ENCODE measurements at places on chromosomes 5 and 9.

DNA sequence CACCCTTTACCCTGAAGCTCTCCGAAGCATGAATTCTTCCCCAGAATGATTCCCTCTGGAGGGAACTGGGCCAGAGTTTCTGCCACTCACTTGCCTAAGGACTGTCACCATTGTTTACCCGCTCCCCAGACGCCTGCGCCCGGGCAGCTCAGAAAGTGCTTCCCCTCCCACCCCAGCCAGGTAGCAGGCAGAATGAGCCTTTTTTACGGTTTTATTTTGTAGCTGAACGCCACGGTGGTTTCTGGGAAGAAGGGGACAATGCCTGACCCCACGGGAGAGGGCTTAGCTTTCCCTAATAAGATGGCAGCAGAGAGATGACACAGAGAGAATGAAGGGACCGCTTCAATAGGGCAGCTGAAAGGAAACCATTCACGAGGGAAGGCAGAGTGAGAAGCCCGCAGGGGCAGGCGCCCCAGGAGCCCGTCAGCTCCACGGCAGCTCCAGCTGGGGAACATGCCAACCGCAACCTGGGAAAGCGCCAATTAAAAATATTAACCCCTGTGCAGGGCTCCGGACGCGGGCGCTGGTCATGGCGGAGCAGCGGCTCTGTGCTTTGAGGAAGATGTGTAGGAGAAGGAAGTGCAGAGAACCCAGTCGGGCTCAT is 20.4 kb upstream of the NTNG2 start:
- no peak for DNase-seq

- DNase-seq: no peak
Measured at GRCh38 chr5:77641397-77641943, 3.0 kb upstream of the OTP start.

DNA sequence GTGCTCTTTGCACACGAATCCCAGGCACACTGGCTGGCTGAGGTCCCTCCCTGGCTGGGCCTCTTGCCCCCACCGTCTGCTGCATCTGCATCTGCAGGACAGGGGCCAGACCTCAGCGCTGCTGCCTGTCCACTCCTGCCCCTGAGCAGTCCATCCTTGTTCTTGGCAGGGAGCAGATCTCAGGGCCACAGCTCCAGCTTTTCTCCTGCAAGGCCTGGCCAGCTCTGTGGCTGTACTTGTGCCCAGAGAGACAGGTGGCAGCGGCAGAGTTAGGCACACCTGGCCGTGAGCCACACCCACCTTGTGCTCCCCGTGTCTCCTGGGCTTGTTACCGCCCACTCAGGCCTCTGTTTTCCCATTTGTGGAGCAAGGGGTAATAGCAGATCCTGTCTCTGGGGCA is 13.9 kb downstream of the NEK6 start:
- no peak for DNase-seq

DNA sequence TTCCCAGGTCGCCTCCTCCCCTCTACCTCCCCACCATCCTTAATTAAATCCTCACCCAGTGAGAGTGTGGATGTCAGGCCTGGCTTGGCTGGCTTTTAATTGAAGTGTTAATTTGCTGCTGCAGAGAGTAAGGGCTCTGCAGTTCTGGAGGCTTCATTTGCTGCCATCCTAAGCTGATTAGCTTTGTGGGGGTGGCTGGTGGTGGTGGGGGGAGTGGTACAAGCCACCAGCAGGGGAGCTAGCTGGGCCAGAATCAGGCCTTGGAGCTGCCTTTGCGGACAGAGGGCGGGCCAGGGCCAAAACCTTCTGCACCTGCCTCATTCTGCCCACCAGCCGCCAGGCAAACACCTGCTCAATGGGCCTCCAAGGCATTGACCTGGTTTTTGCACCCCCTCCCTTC is 26.8 kb upstream of the TIFAB start:
- no peak for DNase-seq

- peak; percentile 79 for DNase-seq
Measured at GRCh38 chr5:32329395-32329834, 16.7 kb upstream of the MTMR12 start.

DNA sequence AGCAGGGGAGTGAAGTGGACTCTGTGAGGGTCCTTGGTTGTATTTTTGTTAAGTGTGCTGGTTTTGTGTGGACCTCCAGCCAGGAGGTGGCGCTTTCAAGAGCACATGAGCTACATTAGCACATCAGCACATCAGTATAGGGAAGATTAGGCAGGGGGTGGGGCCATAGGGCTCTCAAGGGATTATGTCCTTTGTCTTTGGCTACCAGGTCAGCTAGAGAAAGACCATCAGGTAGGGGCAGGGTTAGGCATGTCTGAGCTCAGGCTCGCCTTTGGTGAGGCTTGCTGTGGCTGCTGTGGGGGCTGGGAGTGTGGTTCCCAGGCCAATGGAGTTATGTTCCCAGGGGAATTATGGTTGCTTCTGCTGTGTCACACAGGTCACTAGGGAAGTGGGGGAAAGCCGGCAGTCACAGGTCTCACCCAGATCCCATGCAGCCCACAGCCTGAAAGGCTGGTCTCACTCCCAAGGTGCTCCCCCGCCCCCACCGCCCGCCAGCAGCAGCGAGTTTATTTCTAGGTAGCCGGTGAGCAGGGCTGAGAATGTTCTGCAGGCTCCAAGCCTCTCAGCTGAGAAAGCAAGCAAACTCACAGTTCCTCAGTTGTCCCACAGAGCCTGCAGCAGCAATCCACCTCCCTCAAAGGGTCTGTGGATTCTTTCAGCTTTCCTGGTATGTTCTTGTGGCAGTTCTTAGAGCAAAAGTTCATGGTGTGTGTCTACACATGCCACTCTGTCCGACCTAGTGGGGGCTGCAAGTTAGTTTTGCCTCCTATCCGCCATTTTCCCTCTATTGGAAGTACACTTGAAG is 13.7 kb downstream of the OR1J1 start:
- no peak for DNase-seq

- peak; percentile 81 for DNase-seq
Measured at GRCh38 chr9:88388886-88389605, 802 bp downstream of the SPIN1 start.

DNA sequence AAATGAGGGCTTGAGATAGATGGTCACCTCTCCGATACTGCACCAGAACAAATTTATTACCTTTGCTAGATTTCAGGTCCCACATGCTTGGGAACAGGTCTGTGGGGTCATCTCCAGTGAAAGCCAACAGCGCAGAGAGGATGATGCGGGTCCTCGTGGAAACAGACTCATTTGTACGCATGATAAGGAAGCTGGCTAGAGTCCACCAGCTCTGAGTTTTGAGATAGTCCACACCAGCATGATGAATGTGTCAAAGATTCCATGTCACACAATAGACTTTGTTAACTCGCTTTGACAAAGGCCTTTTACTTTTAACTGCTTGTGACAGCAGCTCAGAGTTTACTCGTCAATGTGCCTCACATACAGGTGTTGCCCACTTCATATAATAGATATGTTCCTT is 105.4 kb upstream of the TBCA start:
- DNase-seq: no peak

GRCh38 chr5:88304356-88304755 is 35.7 kb upstream of the TMEM161B start:
- no peak for DNase-seq

- DNase-seq: no peak
Measured at GRCh38 chr9:8778356-8778755, 978.8 kb upstream of the DMAC1 start.

- DNase-seq: no peak
Measured at GRCh38 chr5:108339220-108339619, 42.7 kb downstream of the FBXL17 start.

- no peak for DNase-seq
Measured at GRCh38 chr5:150787656-150788055, 9.1 kb downstream of the SMIM3 start.

DNA sequence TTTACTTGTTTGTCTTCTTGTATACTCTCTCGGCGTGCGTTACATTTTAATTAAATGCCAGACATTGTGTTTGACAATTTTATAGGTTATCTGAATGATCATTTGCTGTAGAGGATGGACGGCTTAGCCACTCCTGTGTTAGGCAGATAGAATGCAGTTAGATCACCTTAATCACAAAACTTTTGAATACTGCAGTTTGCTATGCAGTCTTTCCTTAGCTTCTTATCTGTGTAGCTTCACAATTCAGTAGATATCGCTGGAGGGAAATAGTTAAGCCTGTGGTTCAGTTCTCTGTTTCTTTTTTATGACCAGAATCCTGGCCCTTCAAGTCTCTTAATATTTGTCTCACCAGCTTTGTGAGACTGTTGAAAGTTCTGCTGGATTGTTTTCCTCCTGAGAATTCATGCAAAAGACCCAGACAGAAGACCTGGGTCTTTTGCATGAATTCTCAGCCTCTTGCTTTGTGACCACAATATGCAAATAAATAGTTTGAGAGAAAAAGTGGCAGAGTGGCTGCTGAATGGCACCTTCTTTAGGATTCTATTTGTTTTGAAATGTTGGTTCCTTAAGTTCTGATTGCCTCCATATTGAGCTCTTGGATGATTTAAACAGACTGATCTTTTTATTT is 40.2 kb downstream of the RASA1 start:
- no peak for DNase-seq

DNA sequence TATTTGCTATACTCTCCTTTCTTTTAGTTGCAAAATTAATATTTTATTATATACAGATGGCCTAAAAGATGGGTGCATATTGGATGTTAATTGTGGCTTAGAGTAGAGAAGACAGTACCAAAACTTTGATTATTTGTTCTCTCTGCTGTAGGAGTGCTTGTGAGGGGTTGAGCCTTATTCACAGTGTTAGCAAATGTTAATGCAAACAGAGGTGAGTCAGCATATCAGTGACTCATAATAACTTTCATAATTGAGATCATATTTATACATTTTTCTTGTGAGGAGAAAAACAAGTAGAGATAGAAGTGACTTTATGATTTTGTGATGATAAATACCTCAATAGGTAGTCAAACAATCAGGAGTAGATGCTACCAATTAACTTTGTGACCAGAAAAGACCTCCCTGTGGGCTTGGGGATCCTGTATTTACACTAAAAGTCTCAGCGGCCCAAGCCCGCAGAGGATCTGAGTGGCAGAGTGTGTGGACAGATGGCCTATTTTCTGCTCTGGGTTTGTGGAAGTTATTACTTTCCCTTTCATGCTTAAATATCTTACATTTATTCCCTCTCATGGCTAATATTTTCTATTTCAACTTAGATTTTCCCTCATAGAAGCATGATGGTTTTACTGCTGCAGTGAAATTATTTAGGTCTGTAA is 226.5 kb downstream of the TAF11L14 start:
- DNase-seq: no peak

- DNase-seq: no peak
Measured at GRCh38 chr5:139076111-139076510, 122.1 kb downstream of the SIL1 start.

- no peak for DNase-seq
Measured at GRCh38 chr5:40486437-40487275, 193.1 kb upstream of the PTGER4 start.

GRCh38 chr9:101336091-101336490 is 48.7 kb downstream of the BAAT start:
- DNase-seq: no peak

DNA sequence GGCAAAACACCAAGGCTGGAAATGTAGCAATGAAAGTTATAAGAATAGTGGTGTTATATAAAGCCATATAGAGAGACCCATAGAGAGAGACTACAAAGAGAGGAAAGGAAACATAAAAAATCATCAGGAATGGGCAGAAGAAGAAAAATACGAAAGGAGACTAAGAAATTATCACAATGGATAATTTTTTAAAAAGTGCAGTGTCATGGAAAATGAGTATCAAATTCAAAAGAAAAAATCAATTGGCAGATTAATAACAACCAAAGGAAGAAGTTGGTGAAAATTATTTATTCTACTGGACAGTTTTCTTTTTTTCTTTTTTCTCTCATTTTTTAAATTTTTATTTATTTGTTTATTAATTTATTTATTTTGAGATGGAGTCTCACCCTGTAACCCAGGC is 1488.4 kb upstream of the WWC1 start:
- no peak for DNase-seq

- DNase-seq: no peak
Measured at GRCh38 chr9:35771534-35771933, 17.5 kb upstream of the MSMP start.

- DNase-seq: peak; percentile 73
Measured at GRCh38 chr9:86945728-86946200, 1.5 kb downstream of the GAS1 start.

DNA sequence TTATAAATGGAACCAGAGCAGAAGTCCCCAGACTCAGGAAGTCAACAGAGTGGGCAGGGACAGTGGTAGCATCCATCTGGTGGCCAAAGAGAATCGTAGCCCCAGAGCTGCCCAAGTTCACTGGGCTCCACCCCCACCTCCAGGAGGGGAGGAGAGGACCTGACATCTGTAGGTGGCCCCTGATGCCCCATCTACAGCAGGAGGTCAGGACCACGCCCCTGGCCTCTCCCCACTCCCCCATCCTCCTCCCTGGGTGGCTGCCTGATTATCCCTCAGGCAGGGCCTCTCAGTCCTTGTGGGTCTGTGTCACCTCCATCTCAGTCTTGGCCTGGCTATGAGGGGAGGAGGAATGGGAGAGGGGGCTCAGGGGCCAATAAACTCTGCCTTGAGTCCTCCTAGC is 10.3 kb upstream of the URM1 start:
- DNase-seq: no peak

DNA sequence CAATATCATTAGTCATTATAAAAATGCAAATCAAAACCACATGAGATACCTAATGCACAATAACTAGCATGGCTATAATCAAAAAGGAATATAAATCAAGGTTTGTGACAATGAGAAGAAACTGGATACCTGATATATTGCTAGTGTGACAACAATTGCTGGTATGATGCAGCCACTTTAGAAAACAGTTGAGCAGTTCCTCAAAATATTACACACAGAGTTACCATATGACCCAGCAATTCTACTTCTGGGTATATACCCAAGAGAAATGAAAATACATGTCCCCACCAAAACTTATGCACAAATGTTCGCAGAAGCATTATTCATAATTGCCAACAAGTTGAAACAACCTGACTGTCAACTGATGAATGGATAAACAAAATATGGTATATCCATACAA is 339.7 kb upstream of the POU5F2 start:
- no peak for DNase-seq

GRCh38 chr5:151083081-151083676 is 2.3 kb upstream of the TNIP1 start:
- DNase-seq: no peak

DNA sequence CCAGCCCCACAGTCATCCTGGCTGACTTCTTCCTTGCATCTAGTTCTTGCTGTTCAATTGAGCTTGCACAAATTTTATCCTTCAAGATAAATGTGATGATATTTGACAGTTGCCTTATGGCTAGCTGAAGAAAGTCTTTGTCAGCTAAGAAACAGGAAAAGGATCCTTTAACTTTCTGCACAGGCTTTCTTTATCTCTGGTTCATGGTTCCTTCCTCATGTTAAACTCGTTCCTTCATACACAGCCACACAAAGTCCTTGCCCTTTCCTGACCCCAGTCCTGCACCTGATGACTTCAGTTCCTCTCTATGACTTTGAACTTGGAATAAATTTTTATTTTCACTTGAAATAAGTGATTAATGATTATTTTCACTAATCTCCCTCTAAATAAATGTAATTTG is 132.5 kb upstream of the PRSS3 start:
- no peak for DNase-seq

GRCh38 chr9:75200892-75201470 is 112.7 kb downstream of the OSTF1 start:
- DNase-seq: no peak

- DNase-seq: no peak
Measured at GRCh38 chr9:127634698-127635097, 22.6 kb downstream of the STXBP1 start.
